ENCODE measurements at places on chromosomes 3 and 15. TPM values are rescaled to one million over a fixed set of nuclear protein-coding genes. Genes with fewer than 3 reads are reported as not detected.

ZNF660 gene
- 5.2 TPM for total RNA-seq

HDGFL3 gene
- 3.5 TPM for total RNA-seq

CKMT1A gene
- not detected for total RNA-seq

LRRC3B gene
- total RNA-seq, result not detected

ZMYND10 gene
- total RNA-seq, result 0.64 TPM

MEGF11 gene
- total RNA-seq, result not detected

HTD2 gene
- total RNA-seq, result 11.4 TPM

RAF1 gene
- total RNA-seq, result 89.9 TPM

GOLGA8K gene
- total RNA-seq, result 0.93 TPM

C3orf80 gene
- total RNA-seq, result not detected

ITIH1 gene
- total RNA-seq, result 0.80 TPM

LOXL1 gene
- total RNA-seq, result 0.61 TPM

GHSR gene
- not detected for total RNA-seq

EXD1 gene
- not detected for total RNA-seq

CTXN2 gene
- not detected for total RNA-seq

NOX5 gene
- 0.09 TPM for total RNA-seq

GCSAM gene
- 16.0 TPM for total RNA-seq

NR2E3 gene
- not detected for total RNA-seq

CAND2 gene
- 0.22 TPM for total RNA-seq

PRR23A gene
- total RNA-seq, result not detected

MYL3 gene
- total RNA-seq, result not detected

GPR149 gene
- total RNA-seq, result not detected

FYTTD1 gene
- 84.2 TPM for total RNA-seq

ZNF662 gene
- total RNA-seq, result 0.64 TPM

PCOLCE2 gene
- not detected for total RNA-seq

NUP210 gene
- 91.9 TPM for total RNA-seq

TAGLN3 gene
- total RNA-seq, result not detected

CCDC80 gene
- total RNA-seq, result not detected
